ENCODE measurements at places on chromosomes 13 and 19.

DNA sequence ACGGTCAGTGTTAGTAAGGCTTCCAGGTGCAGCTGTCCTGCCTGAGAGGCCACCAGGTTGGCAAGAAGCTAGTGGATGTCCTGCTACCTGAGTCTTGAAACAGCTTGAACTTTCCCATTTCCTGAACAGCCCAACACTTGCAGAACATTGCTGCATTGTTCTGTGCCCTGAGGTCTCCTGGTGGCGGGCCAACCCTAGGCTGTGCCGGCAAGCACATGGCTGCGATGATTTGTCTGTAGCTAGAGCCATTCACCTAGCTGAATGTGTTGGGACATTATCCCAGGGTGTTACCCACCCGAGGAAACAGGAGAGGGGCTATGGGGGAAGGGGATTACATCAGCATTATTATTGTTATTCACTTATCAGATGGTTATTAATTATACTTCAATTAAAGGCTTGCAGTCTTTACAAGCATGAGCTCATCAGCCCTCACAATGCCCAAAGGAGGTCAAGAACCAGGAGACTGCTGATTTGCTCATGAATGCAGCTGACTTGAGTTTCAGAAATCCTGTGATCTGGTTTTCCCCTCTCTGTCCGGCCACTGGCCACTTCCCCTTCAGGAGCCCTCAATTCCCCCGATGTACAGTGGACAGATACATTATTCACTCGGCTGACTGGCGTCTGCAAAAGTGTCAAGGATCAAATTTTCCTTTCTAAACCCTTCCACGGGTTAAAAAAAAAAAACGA is 187.6 kb upstream of the TSC22D1 start:
- no peak for DNase-seq

DNA sequence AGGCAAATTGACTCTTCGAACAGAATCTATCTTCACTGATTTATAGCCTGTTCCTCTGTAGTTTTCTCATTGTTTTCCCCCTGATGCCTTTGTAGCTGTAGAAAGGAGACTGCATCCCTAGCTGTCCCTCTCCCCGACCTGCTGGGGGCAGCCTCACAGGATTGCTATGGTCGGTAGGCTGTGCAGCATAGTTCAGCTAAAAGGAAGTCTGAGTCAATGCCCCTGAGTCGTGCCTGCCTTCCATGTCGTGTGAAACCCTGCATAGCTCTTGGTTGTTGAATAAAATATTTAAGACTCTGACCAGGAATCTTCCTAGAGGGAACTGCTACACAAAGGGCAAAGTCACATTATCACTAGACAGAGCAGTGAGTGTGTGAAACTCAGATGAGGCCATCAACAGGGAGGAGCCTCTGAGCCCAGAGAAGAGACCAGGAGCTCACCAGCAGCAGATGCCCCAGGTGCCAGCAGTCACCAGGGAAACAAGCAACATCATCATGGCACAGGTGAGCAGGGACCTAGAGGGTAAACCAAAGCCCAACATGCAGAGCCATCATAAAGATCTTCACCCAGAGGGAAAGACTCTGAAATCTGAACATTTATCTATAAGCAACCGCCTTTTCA is 108.4 kb upstream of the NBEA start:
- DNase-seq: no peak

DNA sequence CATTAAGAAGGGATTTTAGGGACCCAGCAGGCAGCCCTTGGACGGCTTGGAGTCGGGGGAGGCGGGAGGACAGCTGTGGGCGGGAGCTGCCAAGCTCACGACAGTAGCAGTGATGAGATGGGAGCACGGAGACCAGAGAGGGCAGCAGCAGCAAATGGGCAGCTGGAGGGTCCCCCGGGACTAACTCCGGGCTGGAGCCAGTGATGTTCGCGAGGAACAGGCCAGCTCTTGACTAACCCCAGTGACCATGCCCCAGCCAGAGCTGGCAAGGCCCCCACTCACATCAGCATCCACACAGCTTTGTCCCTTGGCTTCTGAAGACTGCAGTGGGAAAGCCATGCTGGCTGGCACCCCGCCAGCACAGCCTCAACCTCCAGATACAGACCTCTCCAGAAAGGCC is 81.9 kb downstream of the RAB20 start:
- no peak for DNase-seq

DNA sequence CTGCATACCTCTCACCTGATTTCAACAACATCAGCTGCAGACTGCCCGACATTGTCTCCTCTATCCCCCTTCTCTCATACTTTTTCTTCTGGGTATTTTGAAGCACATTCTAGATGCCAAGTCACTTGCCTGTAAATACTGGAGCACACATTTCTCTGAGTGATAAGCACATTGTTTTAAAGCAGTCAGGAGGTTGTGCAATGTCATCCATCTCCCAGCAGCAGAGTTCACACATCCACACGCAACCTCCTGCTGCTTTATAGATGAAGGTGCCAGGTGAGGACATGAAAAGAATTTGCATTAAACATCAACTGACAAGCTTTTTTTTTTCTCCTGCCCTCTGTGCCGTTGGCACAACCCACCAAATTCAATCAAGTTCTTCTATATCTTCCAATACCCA is 5.5 kb downstream of the UPK1A start:
- DNase-seq: no peak

DNA sequence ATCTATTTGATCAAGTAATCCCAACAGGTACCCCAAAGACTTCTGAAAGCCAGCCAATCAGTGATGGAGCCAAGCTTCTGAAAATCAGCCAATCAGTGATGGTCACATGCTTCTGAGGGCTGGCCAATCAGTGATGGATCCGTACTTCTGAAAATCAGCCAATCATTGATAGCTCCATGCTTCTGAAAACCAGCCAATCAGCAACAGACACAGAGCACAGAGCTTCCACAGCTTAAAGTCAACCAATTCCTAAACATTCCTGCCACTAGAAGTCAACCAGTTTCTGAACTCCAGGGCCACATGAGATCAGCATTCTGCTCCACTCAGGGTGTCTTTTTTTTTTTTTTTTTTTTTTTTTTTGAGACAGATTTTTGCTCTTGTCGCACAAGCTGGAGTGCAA is 8.2 kb upstream of the HSD17B14 start:
- DNase-seq: no peak

All from T-cell (primary cell).